ENCODE measurements at places on chromosomes 4 and X.

DNA sequence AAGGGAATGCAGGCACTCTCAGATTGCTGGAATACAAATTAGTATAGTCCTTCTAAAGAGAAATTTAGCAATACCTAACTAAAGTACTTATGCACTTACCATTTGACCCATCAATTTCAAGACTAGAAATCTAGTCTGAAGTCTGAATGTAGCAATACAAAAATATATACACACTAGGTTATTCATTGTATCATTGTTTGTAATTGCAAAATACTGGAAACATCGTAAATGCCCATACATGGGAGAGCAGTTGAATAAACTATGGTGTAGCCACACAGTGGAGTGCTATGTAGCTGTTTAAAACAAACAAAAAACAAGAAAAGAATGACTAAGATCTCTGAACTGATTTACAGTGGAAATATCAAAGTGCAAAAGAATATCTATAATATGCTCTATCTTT, 346.4 kb downstream of the ZNF674 start:
- DNase-seq: no peak

- DNase-seq: no peak
Measured at GRCh38 chr4:142128529-142128928, 492.1 kb downstream of the IL15 start.

GRCh38 chr4:32207456-32207855, 1487.3 kb downstream of the PCDH7 start:
- DNase-seq: no peak

DNA sequence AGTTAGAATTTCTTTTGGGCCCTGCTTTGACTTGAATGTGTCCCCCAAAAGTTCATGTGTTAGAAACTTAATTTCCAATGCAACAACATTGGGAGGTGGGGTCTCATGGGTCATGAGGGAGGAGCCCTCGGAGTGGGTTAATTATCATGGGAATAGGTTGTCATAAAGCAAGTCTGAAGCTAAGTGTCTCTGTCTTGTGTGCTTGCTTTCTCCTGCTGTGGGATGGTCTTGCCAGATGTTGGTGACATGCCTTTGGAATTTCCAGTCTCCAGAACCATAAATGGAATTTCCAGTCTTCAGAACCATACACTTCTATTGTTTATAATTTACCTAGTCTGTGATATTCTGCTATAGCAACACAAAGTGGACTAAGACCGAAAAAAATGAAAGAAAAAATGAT, 71.6 kb downstream of the RASL11B start:
- no peak for DNase-seq

DNA sequence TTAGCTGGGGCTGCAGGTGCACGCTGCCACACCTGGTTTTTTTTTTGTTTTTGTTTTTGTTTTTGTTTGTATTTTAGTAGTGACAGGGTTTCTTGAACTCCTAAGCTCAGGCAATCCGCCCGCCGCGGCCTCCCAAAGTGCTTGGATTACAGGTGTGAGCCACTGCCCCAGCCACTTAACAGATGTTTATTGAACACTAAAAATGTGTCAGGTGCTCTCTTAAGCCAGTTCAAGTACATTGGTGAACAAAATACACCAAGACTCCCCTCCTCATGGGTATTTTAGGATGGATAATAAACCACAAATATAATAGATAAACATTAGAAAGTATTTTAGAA, 69.9 kb downstream of the TRAPPC11 start:
- no peak for DNase-seq

- DNase-seq: no peak
Measured at GRCh38 chr4:152206185-152206584, 329.7 kb downstream of the FBXW7 start.

- DNase-seq: no peak
Measured at GRCh38 chr4:54157606-54158005, 57.6 kb downstream of the GSX2 start.

GRCh38 chr4:124334119-124334518, 378.4 kb downstream of the ANKRD50 start:
- no peak for DNase-seq

- no peak for DNase-seq
Measured at GRCh38 chr4:98720871-98721480, 62.6 kb upstream of the TSPAN5 start.

All from GM18507 (cell line).